NCI-H1436 (cell line): ENCODE measurements at places on chromosomes 2 and 18.

- no peak for DNase-seq
These were observed 82.5 kb upstream of the KCNE4 start for GRCh38 chr2:222969491-222969890.

GRCh38 chr2:8049176-8049575, 632.7 kb upstream of the ID2 start:
- no peak for DNase-seq

DNA sequence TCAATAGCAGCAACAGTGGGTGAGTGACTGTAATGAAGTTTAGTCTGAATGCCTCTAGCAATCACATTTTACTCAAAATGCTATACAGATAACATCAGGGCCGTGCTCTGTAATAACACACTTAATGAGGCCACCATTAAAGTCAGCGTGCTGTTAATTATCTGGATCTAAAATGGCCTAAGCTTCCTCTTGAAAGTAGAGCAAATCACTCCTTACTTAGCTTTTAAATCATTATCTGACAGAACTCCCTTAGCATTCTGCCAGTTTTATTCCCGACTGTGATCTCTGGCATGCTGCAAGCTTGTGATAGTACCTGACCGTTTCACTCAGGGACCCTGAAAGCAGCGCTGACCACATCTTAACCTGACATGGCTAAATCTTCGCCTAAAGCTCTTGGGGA, 9.0 kb downstream of the RPS7 start:
- DNase-seq = no peak

DNA sequence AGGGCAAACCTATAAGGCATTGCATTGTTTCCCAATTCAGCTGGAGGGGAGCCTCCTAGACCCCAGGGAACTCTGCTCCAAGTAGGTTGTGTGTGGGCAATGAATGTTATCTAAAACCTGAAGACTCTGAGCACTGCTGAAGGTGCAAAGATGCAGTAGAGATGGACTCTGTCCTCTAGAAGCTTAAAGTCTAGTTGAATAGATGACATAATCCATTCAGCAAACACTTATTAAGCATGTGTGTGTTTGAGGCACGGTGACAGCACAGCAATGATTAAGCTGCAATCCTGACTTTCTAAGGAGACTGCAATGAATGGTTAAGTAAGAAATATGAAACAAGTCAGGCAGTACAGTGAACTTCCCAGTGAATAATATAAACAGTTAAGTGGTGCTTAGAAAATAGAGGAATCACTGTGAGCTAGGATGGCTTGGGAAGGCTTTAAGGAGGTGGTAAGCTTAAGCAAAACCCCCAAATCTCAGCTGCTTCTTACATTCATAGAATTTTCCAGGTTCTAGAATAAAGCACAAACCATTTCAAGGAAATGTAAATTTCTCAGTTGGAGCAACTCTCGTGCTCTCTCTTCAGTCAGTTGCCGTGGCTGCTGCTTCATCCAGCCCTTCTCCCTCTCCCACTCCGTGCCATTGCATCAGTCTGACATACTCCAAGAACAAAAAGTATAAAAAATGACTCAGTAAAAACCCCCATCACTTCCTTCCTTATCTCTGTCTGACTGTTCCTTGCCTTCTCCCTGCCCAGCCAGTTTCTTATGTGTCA, 19.1 kb downstream of the MXD1 start:
- no peak for DNase-seq

DNA sequence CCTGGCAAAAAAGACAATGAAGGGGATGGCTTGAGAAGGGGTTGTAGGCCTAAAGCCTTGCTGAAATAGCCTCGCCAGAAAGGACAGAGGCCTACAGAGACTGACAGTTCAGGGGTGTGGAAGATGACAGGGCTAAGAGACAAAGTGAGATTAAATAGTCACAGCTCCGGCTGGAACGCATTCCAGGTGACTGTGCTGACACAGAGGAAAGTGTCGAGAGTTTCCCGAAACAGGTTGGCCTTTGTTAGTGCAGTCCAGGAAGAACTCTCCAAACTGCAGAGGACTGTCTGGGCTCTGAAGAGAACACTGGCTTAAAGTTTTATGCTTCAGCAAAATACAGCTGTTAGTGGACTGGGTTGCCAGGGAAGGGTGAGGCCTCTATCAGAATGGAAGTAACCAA, 52.8 kb downstream of the METTL4 start:
- no peak for DNase-seq

DNA sequence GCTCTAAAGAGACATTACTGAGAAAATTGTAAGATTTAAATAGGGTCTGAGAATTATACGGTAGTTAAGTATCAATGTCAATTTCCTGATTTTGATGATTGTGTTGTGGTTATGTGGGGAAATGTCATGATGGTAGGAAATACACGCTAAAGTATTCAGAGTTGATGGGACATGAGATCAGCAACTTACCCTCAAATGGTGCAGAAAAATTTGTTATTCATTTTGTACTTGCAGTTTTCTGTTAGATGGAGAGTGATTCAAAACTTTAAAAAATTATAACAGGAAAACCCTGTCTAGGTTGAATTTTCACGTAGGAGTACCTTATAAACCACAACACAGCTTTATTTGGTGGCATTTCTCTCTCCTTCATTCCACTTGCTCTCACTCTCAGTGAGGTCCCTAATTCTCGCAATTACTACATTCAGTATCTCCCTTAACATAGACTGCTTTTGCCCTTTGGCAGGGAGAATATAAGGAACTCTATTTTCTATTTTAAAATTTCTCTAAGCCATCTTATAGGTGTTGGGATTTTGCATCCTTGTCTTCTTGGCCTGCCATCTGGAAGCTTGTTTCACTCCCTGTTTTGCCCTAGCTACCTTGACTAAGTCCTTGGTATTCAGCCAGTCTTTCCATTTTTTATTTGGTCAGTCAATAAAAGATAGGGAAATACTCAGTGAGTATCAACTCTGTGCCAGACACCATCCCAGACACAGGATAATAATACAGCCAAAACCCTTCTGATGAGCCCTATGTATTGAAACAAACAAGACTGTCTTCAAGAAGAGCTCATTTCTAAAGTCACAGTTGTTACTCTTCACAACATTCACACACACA, 550.6 kb upstream of the ACVR2A start:
- no peak for DNase-seq

DNA sequence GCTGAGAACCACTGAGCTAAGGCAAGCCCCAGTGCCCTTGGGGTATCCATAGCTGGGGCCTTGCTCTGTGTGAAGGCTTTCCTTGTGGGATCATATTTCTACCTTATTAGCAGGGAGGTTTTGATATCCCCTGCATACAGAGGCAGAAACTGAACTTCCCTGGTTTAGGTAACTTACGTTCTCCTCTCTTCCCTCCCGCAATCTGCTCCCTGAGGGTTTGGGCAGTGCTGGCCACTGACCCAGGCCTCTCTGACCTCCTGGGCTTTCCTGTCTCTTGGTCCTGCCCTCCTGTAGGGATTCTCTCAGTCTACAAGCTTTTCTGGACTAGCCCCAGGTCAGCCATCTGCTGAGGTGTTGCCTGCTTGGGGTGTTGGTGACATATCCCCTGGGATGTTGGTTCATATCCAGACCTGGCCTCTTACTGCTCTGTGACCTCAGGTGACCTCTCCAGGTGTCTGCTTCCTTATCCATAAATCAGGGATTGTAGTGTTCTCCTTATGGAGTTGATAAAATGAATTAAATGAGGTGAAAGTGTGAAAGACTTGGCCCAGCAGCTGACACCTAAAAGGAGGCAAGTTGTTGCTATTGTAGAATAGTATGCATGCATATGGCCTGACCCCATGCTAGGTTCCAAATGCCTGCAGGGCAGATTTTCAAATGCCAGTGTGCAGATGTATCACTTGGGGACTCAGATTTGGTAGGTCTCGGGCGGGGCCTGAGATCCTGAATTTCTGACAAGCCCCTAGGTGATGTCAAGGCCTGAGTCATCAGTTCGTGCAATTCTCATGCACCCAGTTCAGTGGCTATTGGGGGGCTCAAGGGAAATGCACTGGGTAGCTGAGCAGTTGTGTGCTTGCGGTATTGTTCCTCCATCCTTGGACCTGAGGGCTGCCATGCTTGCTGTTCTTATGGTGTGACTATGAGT, 106.6 kb downstream of the FHOD3 start:
- no peak for DNase-seq
